Small intestine (tissue), 16 donors: ENCODE measurements at places on chromosomes 16 and 17.

DNA sequence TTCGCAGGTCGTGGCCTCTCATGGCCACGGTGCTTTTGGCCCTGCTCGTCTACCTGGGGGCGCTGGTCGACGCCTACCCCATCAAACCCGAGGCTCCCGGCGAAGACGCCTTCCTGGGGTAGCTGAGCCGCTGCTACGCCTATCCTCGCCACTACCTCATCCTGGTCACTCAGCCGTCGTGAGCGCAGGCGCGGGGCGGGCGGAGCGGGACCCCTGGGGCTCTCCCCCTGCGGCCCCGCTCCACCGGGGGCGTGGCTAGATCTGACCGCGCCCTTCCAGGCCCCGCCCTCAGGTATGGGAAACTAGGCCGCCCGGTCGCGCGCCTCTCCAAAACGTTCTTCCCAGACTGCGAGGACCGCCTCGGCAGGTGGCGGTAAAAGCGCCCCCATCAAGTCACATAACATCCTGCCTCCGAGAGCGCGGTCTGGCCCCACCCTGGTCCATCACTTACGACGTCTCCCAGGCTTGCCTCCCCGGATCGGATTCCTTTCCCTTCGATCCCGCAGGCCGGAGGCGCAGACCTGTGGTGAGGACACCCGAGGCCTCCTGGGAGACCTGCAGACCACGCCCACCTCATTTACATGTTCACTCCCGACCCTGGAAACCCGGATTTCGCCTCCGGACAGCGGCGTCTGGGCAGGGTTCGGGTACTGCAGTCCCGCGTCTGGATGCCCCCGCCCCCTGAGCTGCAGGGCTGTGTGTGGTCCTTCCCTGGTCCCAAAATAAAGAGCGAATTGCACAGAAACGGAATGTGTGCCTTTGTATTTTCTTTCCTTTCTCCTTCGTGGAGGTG, 91.5 kb upstream of the TMEM97 start:
- DNase-seq: peak; percentile 81

GRCh38 chr17:40363111-40363827, 1.3 kb downstream of the GJD3 start:
- DNase-seq: peak; percentile 75

- no peak for DNase-seq
These were observed 9.1 kb downstream of the TAOK2 start for GRCh38 chr16:29982560-29983419.

DNA sequence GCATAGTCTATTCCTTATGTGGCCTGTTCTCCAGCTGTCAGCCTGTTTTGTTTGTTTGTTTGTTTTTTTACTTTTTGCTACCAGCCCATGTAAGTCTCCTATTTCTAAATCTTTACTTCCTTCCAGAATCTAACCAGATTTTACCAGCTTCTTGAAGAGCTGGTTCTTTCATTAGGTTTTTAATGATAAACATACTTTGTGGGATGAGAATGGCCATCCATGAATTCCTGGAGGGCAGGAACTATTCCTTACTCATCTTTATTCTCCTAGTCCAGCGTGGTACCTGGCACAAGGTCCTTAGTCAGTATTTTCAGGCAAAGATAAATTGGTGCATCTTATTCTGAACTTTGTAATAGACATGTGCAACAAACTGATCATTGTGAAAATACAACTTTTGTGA, 17.3 kb downstream of the RSPRY1 start:
- no peak for DNase-seq

DNA sequence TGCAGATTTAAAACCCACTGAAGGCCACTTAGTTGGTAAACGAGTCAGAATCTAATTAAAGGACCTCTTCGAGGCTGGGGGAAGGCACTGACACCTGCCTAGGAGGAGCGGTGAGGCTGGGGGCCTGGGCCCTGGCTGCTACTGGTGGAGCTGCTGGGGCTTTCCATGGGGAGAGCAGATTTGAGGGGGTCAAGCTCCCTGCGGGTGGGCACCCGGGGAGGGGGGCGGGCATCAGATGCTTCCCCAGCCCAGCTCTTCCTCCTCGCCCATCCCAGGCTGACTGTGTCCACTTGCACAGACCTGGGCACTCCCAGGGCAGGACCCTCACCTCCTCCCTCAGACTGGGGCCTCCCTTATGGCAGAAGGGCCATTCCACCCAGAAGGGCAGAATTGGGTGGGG, 19.0 kb downstream of the SRCIN1 start:
- DNase-seq: no peak

DNA sequence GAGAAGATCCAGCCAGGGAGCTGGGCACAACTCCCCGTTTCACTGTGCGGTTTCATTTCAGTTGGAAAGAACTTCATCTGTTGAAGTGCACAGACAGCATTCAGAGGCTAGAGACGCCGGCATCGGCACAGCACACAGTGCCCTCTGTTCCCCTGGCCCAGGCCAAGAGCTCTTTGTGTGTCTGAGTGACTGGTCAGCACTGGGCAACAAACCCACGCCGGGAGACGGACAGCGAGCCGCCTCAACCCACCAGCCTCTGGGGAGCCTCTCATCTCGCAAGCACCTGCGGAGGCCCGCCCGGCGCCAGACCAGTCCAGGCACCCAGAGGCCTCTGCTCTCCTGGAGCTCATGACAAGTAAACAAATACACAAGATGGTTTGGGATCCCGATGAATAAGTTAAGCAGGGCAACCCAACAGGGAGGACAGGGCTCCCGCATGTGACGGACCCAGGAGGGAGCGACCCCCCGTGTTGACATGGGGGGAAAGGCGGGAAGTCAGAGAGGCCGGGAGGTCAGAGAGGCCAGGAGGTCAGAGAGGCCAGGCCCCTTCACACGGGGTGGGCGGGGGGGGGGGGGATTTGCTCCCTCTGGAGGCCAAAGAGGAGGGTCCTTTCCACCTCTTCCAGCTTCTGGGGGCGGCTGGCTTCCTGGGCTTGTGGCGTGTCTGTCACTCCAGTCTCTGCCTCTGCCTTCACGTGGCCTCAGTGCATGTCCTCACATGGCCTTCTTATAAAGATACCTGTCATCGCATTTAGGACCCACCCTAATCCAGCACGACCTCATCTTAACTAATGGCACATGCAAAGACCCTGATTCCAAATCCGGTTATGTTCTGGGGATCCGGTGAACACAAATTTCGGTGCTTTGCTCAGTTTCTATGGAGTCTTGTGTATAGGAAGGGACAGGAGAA, 25.8 kb upstream of the KLHDC4 start:
- DNase-seq: no peak

GRCh38 chr17:6376931-6377361, 58.0 kb downstream of the AIPL1 start:
- DNase-seq: no peak

- no peak for DNase-seq
These were observed 379.2 kb downstream of the CDH11 start for GRCh38 chr16:64742455-64743223.

- peak; percentile 16 for DNase-seq
These were observed 80.1 kb downstream of the ABCC6 start for GRCh38 chr16:16143038-16143763.

DNA sequence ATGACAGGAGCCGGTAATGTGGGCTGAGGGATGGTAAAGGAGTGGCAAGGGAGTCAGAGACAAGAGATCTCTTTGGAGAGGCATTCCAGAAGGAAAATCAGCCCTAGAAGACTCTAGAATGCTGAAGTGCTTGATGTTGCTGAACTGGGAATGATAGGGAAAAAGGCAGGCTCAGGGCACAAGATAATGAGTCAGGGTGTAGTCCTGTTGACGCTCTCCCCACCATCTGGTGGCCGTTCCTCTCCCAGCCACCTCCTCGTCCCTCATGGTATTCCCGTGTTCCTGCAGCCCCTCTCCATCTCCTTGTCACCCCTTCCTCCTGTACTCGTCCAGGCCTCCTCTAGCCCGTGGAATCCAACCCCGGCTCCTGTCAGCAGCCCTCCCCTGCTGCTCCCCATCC, 11.1 kb upstream of the ALDOA start:
- no peak for DNase-seq

DNA sequence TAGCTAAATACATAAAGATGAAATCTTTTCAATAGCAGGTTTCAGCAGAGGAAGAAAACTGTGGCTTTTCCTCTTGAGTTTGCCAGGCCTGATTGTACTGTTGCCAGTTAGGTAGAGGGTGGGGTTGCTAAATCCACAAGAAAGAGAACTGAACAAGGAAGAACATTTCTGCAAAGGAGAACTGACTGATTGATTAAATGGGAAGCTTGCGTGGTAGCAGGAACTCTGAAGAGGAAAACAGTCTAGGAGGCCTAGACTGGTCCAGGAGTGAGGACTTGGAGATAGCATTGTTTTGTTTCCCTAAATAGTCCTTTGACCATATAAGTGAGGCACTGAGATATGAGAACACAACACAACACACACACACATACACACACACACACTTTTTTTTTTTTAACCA, 18.8 kb downstream of the LRRC36 start:
- DNase-seq: peak; percentile 41

- no peak for DNase-seq
These were observed 142.5 kb upstream of the ELAC2 start for GRCh38 chr17:13160296-13160695.

DNA sequence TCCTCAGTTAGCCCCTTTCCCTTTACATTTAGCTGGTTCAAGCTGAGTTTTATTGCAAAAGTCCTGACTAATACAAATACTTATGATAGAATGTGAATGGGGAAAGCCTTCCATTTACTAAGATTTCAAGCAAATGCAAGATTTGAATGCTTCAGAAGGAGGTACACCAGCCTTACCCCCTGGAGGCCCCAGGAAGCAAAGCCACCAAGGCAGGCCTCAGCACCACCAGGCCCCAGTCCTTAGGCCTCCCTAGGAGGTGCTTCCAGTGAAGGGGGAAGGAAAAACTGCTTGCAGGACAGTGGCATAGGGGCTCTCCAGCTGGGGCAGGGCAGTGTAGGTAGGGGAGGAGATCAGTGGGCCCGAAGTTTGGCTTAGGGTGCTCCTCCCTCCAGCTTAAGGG, 7.3 kb upstream of the PRPSAP2 start:
- no peak for DNase-seq

- peak; percentile 97 for DNase-seq
These were observed 8.3 kb downstream of the MNT start for GRCh38 chr17:2392252-2393173.

- DNase-seq: no peak
These were observed 76.0 kb downstream of the METRNL start for GRCh38 chr17:83155128-83156121.

GRCh38 chr16:56047307-56048234, 143.7 kb upstream of the GNAO1 start:
- DNase-seq: no peak

GRCh38 chr17:40072735-40073346, 10.1 kb downstream of the THRA start:
- peak; percentile 95 for DNase-seq

GRCh38 chr17:74952431-74953133, 16.9 kb downstream of the OTOP3 start:
- peak; percentile 58 for DNase-seq

- peak; percentile 4 for DNase-seq
These were observed 28.1 kb downstream of the HEATR3 start for GRCh38 chr16:50093607-50094539.

DNA sequence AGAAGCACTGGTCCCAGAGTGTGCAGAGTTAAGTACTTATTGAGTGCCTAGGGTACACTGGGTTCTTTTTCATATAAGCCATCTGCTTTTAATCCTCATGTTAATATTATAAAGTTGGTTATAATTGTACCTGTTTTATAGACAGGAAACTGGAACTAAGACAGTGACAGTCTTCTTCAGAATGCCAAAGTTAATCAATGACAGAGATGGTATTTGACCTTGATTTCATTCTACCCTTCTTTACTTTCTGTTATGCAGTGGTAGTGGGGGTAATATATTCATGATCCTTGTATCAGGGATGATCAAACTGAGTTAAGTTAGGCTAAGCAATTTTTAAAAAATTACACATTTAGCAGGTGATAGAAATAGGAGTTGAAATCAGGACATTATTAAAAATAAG, 108.6 kb upstream of the GOT2 start:
- no peak for DNase-seq

DNA sequence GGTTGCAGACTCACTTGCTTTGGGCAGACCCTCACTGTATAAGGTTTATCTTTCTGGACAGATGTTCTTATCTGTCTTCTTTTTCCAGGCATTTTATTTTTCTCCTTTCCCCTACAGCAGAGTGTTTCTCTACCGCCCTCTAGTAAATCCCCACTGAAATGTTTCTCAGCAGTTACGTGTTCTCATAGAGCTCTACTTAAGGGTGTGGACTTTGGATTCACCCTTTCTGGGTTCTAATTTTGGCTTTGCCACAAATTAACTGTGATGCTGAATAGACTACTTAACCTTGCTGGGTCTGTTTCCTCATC, 2.0 kb downstream of the ADAT1 start:
- DNase-seq: peak; percentile 45

- DNase-seq: no peak
These were observed 4.9 kb downstream of the MYLK3 start for GRCh38 chr16:46743232-46743719.

DNA sequence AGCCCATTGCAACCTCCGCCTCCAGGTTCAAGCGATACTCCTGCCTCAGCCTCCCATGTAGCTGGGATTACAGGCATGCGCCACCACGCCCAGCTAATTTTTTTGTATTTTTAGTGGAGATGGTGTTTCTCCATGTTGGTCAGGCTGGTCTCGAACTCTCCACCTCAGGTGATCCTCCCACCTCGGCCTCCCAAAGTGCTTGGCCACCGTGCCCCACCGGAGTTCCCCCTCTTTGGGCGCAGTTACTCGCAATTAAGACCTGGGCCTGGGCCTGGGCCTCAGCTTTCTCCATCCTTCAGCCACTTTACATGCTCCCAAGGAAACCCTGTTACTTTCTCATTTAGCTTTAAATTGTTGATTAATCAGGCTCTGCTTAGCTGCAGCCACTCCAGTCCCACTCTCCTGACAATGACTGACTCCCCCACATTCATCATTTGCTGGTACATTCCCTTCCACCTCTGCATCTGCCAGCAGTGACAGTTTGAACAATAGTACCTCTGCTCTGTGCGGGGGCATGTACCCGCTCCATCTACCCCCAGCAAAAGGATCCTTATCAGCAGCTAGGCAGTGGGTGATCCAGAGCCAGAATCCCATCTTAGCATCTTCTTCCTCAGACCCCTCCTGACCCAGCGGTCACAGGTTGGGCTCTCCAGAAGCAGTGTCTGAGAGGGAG, 47.2 kb upstream of the SLC47A1 start:
- DNase-seq: no peak

GRCh38 chr17:73553311-73553710, 90.9 kb downstream of the SDK2 start:
- DNase-seq: no peak

DNA sequence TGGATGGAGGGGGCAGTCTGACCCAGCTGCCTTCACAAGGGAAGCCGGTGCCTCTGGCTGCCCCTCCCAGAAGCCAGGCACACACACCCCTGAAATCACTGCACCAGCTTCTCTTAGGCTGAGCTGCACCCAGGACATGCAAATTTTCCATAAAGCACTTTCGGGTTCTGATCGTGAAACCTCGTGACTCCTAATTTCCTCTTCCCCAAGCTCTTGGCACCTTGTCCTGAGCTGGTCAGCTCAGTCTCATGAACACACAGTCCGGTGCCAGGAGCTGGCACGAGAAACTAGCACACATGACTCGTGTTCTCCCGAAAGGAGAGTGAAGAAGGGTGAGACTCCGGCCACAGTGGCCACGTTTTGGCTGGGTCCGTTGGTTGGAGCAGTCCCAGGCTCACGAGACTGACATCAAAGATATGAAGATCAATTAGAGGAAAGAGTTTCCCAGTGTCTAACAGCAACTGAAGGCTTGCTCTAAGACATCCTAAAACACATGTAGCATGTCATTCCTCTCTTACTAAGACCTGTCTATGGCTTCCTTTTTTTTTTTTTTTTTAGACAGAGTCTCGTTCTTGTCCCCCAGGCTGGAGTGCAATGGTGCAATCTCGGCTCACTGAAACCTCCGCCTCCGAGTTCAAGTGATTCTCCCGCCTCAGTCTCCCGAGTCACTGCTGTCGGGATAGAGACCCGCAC, 9.2 kb upstream of the ABR start:
- DNase-seq: no peak

- DNase-seq: peak; percentile 31
These were observed 11.4 kb downstream of the HLF start for GRCh38 chr17:55275894-55276804.
